ENCODE measurements at places on chromosomes 12 and 14. TPM values are rescaled to one million over a fixed set of nuclear protein-coding genes. Genes with fewer than 3 reads are reported as not detected.

- no peak for DNase-seq
These were observed 115.3 kb upstream of the CPSF6 start for GRCh38 chr12:69123919-69124638.

Gene LRFN5
- not detected for total RNA-seq

Gene NELL2
- total RNA-seq: 22.7 TPM

GRCh38 chr12:16086462-16086861 lies 175.3 kb downstream of the DERA start:
- no peak for DNase-seq

DNA sequence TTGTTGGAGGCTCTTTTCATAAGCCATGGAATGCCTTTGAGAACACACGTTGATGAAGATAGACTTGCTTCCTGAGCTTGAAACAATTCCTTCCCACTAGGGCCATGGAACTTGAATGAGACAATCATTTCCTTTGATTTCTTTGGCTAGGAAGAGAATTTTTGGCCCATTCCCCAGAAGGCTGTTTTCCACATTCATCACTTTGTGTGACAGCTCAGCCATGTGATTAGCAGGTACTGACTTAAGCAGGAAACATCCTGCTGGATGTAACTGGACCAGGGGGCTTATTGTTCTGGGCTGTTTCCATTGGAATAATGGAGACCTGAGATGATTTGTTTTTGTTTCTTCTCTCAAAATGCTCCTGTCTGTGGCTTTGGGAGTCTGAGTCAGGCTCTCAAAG lies 469.8 kb upstream of the SEL1L start:
- DNase-seq: no peak

Gene CFAP251
- 0.21 TPM for total RNA-seq

DNA sequence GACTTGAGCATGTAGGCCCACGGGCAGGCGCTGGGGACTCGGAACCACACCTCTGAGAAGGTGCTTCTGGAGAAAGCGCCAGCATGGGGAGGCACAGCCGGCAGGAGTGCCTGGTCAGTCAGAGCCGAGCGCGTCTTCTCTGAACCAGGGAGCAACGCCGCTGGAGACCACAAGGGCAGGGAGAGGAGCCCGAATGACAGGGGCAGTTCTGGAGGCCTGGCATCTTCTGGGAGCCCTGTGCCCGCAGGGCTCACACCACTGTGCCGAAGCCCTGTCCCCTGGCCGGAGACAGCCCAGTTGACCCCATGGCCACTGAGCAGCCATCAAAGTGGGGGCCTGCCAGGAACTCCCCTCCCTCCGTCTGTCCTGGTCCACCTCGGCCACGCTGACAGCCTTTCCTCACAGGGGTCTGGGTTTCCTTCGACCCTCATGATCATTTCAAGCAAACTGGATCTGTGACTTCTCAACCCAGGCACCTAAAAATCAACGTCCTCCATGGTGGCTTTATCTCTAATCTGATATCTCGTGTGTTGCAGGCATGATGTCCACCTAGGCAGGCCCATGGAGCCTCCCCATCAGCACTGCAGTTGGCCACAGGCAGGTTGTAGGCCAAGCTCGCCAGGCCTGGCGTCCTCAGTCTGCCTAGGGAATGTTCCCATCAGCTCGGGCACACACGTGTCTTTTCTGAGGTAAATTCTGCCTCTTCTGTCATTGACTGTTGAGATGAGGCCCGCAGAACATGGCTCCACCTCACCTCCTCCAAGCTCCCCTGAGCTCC lies 299.3 kb upstream of the RTL1 start:
- peak; percentile 11 for DNase-seq

DNA sequence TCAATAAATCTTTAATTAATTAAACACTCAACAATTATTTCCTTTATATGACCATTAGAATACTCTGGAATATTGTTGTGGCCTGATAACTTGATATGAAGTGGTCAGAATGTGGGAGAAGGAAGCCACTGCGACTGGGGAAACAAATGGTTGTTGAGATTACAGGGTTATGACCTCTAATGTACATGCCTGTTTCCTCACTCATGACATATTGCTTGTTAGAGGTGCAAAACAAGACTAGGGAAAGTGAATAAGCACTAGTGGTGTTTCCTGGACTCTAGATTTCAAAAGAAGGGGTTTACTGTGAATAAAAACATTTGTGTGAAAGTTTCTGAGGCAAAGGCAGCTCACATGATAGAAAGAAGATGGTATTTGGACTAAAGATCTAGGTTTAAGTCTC lies 53.3 kb downstream of the STAB2 start:
- no peak for DNase-seq

Gene CYP46A1
- total RNA-seq: not detected

- DNase-seq: no peak
These were observed 14.0 kb downstream of the KRT76 start for GRCh38 chr12:52763036-52763659.

GRCh38 chr12:41467591-41468325 lies 279.6 kb downstream of the PDZRN4 start:
- no peak for DNase-seq

GRCh38 chr12:48980953-48981756 lies 3.0 kb downstream of the WNT1 start:
- DNase-seq: peak; percentile 68
